Testis (tissue), 5 donors: ENCODE measurements at places on chromosomes 3 and 15. TPM values are rescaled to one million over a fixed set of nuclear protein-coding genes. Genes with fewer than 3 reads are reported as not detected.

DNA sequence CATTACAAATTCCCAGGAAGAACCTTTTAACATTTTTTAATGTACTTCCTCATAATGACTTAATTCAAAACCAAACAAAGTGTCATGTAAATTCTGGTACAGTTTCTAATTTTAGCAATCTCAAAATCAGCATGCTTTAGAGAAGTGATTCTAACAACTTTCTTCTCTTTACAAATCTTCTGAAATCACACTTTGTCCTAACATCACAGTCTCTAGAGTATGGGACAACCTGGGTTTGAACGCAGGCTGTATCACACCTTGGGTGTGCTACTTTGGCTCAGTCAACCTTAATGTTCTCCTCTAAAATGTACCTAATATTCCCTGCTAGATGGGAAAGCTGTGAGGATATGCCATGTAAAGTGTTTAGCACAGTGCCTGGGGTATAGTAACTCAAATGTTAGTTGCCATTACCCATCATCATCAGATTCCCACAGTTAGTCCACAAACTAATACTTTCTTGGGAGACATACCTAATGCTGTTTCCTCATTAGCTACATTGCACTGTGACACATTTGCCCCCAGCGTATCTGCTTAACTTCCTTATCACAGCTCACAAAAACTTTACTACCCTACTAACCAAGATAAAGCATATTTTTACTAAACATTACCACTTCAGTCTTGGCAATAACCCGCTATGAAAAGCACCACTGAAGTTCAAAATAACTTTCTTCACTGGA lies 3.1 kb downstream of the TSPAN3 start:
- no peak overlapping the region for H3K27ac ChIP-seq
- no peak for DNase-seq
- H3K27me3 ChIP-seq, result no peaks in the 10 kb centered on the region
- peaks cover 17% of the 10 kb centered on the region for H3K4me1 ChIP-seq
- H3K36me3 ChIP-seq, result no peaks in the 10 kb centered on the region

- H3K4me3 ChIP-seq, result no peak overlapping the region
- DNase-seq, result no peak
- no peaks in the 10 kb centered on the region for H3K36me3 ChIP-seq
- no peak overlapping the region for H3K27ac ChIP-seq
Observed at GRCh38 chr3:44125882-44126281, 115.8 kb upstream of the TOPAZ1 start.

- H3K27me3 ChIP-seq, result no peaks in the 10 kb centered on the region
- no peaks in the 10 kb centered on the region for H3K36me3 ChIP-seq
- no peaks in the 10 kb centered on the region for H3K4me1 ChIP-seq
- no peak for DNase-seq
- no peak overlapping the region for H3K27ac ChIP-seq
Observed at GRCh38 chr3:30502742-30503073, 103.7 kb upstream of the TGFBR2 start.

GRCh38 chr3:52085681-52086282 lies 29.4 kb upstream of the DUSP7 start:
- peaks cover 33% of the 10 kb centered on the region for H3K4me1 ChIP-seq
- H3K4me3 ChIP-seq, result no peak overlapping the region
- H3K36me3 ChIP-seq, result no peaks in the 10 kb centered on the region

DNA sequence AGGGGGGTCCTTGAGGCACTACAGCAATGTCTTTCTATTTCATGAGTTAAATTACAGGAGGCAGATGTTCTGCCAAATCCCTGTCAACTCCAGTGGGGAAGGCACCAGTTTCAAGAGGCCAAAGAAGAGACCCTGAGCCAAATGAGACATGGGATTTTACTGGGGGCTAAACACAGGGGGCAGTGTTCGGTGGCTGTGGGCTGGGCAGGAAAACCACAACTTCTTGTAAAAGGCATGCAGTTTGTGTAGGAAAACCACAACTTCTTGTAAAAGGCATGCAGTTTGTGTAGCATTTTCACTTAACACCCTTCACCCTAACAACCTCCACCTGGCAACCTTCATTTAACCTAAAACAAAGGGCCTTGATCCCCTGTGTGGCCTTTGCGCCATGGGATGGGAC lies 61.0 kb downstream of the POLR2M start:
- no peak overlapping the region for H3K4me3 ChIP-seq
- no peak overlapping the region for H3K27ac ChIP-seq
- H3K4me1 ChIP-seq, result no peaks in the 10 kb centered on the region
- no peaks in the 10 kb centered on the region for H3K27me3 ChIP-seq
- no peaks in the 10 kb centered on the region for H3K36me3 ChIP-seq
- DNase-seq, result no peak

DNA sequence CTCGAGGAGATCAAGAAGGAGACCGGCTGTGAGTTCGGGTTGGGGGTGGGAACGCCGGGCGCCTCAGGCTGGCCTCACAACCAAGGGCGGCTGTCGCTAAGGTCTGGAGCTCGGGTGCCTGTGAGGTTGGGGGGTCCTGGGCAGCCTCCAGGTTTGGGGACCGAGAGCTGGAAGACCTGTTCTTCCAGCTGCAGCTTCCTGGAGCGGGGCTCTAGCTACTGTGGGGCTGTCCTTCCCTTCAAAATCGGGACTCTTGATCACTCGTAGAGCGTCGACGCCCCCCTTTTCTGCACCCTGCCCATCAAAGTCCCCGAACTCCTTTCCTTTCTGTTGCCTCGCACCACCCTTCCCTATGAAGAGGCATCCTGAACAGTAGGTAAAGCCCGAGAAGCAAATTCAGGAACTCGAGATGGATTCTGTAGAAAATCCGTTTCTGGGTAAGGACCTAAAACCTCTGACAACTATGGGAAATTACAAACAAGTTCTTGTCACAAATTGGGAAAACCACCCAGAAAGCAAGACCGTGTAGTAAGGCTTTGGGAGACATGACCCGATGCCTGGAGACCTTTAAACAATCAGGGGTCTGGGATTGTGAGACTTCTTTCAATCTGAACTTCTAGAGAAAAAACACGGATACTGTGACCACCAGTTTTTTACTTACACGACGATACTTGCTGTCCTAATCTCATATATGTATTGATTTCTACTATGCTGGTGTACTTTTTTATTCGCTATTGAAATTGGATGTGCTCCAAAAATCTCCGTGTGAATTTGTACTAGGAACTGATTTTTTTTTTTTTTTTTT lies 556 bp downstream of the CHP1 start:
- H3K27ac ChIP-seq, result peak overlapping the region; percentile 92
- peak overlapping the region; percentile 86 for H3K4me3 ChIP-seq
- no peak for DNase-seq
- no peaks in the 10 kb centered on the region for H3K36me3 ChIP-seq
- H3K27me3 ChIP-seq, result no peaks in the 10 kb centered on the region

RAB27A gene
- 19.2 TPM for polyA plus RNA-seq

SMCO1 gene
- polyA plus RNA-seq, result 0.91 TPM

ZNF660 gene
- polyA plus RNA-seq, result 4.1 TPM
